Astrocyte (in vitro differentiated cells and primary cell): ENCODE measurements at places on chromosomes 2 and 18. TPM values are rescaled to one million over a fixed set of nuclear protein-coding genes. Genes with fewer than 3 reads are reported as not detected.

- no peaks in the 10 kb centered on the region for H3K27me3 ChIP-seq
- no peak overlapping the region for H3K27ac ChIP-seq
- no peak for DNase-seq
- no peaks in the 10 kb centered on the region for H3K36me3 ChIP-seq
- no peak overlapping the region for H3K4me3 ChIP-seq
- H3K4me1 ChIP-seq = peaks cover 6% of the 10 kb centered on the region
These were observed 266.7 kb upstream of the MGAT5 start for GRCh38 chr2:133986881-133987795.

DNA sequence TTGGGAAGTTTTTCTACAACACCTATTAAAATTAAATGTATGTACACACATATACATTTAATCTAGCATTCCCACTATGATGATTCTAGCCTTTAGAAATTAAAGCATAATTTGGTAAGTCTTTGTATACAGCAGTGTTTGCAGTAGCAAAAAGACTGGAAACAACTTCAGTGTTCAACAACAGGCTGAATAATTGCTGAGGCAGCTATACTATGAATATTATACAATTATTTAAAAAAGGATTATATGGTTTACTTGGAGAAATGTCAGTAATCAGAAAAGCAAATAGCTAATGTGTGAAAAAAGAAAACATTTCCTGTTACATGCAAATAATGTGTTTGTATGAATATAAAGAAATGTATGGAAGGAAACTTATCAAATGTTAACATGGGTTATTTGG is 1.4 kb upstream of the ZNF638 start:
- H3K4me1 ChIP-seq = no peaks in the 10 kb centered on the region
- DNase-seq = no peak
- no peak overlapping the region for H3K27ac ChIP-seq
- no peaks in the 10 kb centered on the region for H3K27me3 ChIP-seq
- H3K4me3 ChIP-seq = no peak overlapping the region

GRCh38 chr2:64259312-64259711 is 115.1 kb upstream of the PELI1 start:
- H3K4me3 ChIP-seq = no peak overlapping the region
- no peak for DNase-seq
- H3K4me1 ChIP-seq = peaks cover 14% of the 10 kb centered on the region
- no peak overlapping the region for H3K27ac ChIP-seq

- no peaks in the 10 kb centered on the region for H3K27me3 ChIP-seq
- no peaks in the 10 kb centered on the region for H3K36me3 ChIP-seq
- H3K4me3 ChIP-seq = no peak overlapping the region
- peaks cover 4% of the 10 kb centered on the region for H3K4me1 ChIP-seq
- H3K27ac ChIP-seq = no peak overlapping the region
These were observed 18.7 kb upstream of the ATOH8 start for GRCh38 chr2:85734942-85735608.

GRCh38 chr2:68156419-68156818 is 1.3 kb upstream of the PNO1 start:
- H3K27me3 ChIP-seq = no peaks in the 10 kb centered on the region
- H3K27ac ChIP-seq = peak overlapping the region; percentile 99
- H3K36me3 ChIP-seq = peaks cover 13% of the 10 kb centered on the region
- no peak for DNase-seq
- peaks cover 13% of the 10 kb centered on the region for H3K4me1 ChIP-seq
- H3K4me3 ChIP-seq = peak overlapping the region; percentile 97

Gene ASXL3
- 6.4 and 8.2 TPM in 2 replicates for total RNA-seq
